ENCODE measurements at places on chromosomes 12 and 14.

DNA sequence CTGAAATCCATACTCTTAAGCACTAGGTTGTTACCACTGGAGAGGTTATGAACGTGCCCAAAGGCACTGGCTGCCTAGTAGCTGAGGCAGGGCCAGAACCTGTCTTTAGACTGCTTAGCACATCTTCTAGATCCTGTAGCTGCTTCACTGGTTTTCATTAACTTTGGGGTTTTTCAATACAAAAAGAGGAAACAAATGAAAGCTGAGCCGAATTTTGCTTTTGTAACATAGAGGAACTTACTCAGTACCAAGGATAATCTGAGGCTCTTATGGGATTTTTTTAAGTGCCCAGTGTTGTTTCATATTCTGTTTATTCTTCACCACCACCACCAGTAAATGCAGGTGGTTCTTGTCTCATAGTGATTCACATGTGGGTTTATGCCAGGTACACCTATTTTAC lies 396.1 kb downstream of the RAD51B start:
- no peak for DNase-seq

- DNase-seq = no peak
Observed at GRCh38 chr12:70852416-70853150, 68.0 kb downstream of the PTPRR start.

DNA sequence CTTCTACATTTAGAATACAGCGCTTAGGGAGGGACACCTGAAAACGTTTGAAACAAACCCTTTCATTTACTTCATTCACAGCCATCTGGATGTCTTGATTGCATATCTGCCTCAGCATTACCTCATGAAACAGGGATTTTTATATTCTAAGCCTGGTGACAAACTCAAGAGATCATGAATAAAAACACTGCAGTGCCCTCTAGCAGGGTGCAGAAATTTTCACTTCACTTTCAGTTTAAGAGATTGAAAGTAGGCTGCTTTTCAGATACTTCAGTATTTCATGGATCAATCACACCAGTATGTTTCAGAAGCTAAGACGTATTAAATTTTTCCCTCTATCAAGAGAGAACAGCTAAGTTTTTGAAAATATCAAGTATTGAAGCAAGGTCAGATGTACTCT lies 467.8 kb downstream of the MDGA2 start:
- no peak for DNase-seq

GRCh38 chr14:76073717-76074116 lies 78.0 kb upstream of the GPATCH2L start:
- DNase-seq = no peak

GRCh38 chr12:47964106-47964728 lies 821 bp downstream of the TMEM106C start:
- DNase-seq = no peak

DNA sequence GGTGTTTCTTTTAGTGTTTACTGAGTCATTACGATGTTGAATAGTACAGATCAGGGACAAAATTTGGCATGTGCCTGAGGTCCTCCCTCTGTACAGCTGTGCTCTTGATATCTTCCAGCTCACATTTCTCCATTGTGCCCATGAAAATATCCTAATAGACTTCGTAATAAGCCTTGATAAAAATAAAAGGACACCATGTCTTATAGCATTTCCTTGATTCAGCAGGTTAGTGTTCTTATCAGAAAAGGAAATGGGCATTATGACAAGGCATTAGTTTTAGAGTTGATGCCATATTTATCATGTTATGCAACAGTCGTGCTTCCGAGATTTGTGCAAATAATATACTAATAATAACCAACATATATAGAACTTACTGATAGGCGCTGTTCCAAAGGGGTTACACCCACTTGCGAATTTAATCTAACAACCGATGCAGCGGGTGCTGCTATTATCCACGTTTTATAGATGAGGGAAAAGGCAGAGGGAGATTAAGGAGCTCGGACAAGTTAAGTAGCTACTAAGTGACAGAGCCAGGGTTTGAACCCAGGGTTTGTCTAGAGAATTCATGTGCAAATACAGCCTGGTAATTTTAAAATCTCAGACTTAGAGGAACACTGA lies 15.1 kb upstream of the WNK1 start:
- DNase-seq = no peak

GRCh38 chr12:120115692-120116440 lies 687 bp downstream of the RAB35 start:
- peak; percentile 75 for DNase-seq

DNA sequence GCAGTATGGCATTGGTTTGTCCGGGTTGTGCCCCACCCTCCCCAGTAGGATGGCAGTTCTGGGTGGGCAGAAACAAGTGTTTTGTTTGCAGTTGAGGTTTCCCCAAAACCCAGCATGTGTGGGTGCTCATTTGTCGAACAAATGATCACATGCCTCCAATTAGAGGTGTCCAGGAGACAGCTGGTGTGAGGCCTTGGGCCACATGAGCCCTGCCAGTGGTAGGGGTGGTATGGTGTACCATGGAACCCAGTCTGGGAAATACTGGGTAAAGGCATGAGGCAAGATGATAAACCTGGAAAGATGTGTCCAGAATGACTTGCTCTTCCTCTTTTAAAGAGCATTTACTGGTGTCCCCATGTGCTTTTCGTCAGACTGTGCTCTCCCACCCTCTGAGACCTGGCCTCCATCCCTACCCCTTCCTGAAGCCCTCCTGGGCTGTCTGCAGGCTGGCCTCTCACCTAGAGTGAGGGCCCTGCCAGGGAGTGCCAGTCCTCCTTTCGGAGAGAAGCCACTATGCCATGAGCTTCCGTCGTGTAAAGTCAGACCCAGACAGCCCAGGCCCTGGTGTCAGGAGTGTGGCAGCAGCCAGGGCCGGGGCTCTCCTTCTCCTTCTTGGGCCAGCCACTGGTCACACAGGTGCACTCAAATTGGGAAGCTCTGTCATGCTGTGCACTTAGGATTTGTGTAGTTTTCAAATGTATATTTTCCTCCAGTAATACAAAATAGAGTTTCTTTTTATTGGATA lies 17.6 kb downstream of the ANKRD9 start:
- DNase-seq = no peak

GRCh38 chr12:93180566-93180965 lies 197.2 kb upstream of the NUDT4 start:
- DNase-seq = no peak

- no peak for DNase-seq
Observed at GRCh38 chr12:46109343-46110222, 119.2 kb upstream of the SCAF11 start.

DNA sequence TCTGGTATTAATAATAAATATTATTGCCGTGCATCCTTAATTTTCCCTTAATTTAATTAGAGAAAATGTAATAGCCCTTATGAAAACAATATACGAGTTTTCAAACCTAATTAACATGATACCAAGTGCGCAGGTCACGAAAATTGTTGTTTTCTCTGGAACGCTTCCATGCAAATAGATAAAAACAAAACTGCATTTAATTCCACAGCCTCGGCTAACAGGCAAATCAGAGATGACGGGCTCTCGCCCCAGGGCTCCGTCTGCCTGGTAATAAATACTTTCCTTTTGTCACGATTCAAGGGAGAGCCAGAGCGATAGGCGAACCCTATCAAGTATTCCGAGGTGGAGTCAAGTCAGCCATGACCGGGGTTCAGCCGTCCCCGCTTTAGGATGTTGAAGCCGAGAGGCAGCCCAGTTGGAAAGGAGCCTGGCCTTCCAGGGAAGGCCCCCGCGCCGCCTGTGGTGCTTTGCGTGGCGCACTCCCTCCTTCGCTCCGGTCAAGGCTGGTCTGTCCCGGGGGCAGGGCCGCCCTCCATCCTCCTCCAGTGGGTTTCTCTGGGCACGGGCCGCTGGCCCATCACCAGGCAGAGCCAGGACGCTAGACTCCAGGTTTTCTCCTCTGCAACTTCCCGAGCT lies 137.8 kb upstream of the GSC start:
- DNase-seq = no peak

DNA sequence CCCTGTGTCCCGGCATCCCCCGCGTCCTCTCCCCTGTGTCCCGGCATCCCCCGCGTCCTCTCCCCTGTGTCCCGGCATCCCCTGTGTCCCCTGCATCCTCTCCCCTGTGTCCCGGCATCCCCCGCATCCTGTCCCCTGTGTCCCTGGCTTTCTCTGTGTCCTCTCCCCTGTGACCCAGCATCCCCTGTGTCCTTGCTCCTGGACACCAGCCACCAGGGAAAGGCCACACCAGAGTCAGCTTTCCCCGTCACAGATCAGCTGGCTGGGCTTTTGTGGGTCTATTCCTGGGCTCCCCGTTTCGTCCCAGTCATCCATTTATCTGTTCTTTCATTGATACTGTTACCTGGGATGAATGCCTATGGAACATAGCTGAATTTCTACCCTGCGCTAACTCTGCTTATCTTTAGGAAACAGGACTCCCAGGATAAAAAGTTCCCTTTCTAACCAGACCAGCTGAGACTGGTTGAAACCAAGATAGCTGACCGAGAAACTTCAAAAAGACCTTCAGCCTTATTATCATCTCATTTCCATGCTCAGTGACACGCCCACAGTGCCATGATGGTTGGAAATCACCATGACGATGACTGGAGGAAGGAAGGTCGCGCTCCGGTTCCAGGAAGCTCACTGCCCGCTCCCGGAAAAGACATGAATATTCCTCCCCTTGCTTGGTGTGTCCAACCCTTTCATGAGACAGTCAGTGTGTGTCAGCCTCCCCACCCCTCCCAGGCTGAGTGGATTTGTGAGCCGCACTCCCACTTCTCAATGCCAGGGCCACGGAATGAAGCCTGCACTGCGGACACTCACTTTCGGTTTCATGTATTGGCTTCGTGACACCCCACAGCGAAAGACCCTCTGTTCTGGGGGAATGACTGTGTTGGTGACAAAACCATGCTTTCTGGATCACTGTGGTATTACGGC lies 276.4 kb upstream of the SFSWAP start:
- DNase-seq = no peak

DNA sequence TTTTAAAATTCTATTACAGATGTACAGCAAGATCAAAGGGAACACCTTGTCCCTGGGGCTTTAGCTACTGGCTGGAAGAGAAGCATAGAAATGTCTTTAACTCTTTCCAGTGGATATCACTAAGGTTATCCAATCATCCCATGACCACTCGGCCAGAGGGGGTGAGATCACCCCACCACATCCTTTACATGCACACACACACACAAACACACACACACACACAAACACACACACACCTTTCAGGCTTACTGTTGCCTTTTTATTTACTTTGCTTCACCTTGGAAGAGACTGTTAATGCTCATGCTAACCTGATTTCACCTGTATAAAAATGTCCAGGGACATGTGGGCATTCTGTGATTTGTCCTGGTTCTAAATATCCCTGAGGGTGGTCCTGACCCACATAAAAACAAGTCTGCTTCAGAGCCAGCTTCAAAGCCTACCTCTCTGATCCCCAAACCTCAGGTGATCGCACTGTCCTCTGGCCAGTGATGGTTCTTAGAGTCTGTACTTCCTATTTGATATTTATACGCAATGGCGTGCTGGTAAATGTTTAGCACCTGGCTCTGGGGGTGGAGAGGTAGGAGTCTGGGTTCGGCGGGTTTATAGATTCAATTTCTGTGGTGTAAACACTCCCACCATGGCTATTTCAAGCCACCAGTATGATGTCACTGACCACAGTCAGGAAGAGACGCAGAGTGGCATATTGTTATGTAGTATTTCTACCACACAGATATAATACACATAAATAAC lies 166.1 kb upstream of the EEA1 start:
- no peak for DNase-seq

GRCh38 chr12:106152334-106152733 lies 13.6 kb upstream of the NUAK1 start:
- DNase-seq = no peak

- no peak for DNase-seq
Observed at GRCh38 chr14:102079700-102079979, 7.2 kb downstream of the HSP90AA1 start.

Data from Right ventricle myocardium inferior (tissue), 1 donor.